ENCODE measurements at places on chromosomes 7 and 10. TPM values are rescaled to one million over a fixed set of nuclear protein-coding genes. Genes with fewer than 3 reads are reported as not detected.

The TMEM270 gene
- not detected for total RNA-seq

The CLRN3 gene
- total RNA-seq: not detected

The WNT8B gene
- total RNA-seq: not detected

The NUTM2B gene
- 0.34 TPM for total RNA-seq

The BAIAP2L1 gene
- not detected for total RNA-seq

The EGFR gene
- total RNA-seq: not detected

The DNAJC2 gene
- 24.7 TPM for total RNA-seq

The GLCCI1 gene
- total RNA-seq: 55.7 TPM

The IMPDH1 gene
- 50.1 TPM for total RNA-seq

The TWIST1 gene
- total RNA-seq: not detected

The HOXA10 gene
- total RNA-seq: not detected

The TMEM229A gene
- not detected for total RNA-seq

The UCN3 gene
- total RNA-seq: not detected

The FXYD4 gene
- not detected for total RNA-seq

The NPC1L1 gene
- total RNA-seq: not detected

The HYAL4 gene
- total RNA-seq: not detected

The GRM3 gene
- not detected for total RNA-seq

The CYP3A5 gene
- total RNA-seq: not detected

The OR2A5 gene
- not detected for total RNA-seq

The TMEM26 gene
- total RNA-seq: not detected

The NUDT13 gene
- total RNA-seq: 1.3 TPM

The C10orf105 gene
- not detected for total RNA-seq

The LANCL2 gene
- total RNA-seq: 7.9 TPM

The IL6 gene
- not detected for total RNA-seq

The TMEM184A gene
- not detected for total RNA-seq

The XRCC2 gene
- 7.7 TPM for total RNA-seq

The DMTF1 gene
- 179 TPM for total RNA-seq

The CTAGE15 gene
- total RNA-seq: not detected

The HTR7 gene
- total RNA-seq: not detected

The SORCS1 gene
- not detected for total RNA-seq

The CFAP43 gene
- total RNA-seq: 0.07 TPM

The MKX gene
- not detected for total RNA-seq

The LIPJ gene
- total RNA-seq: not detected

The SPDYE8 gene
- not detected for total RNA-seq

The TMEM176A gene
- total RNA-seq: not detected

The BHLHA15 gene
- total RNA-seq: not detected

The CPA4 gene
- total RNA-seq: not detected

The DRGX gene
- total RNA-seq: not detected

The FAM24A gene
- not detected for total RNA-seq

The SPDYE2 gene
- not detected for total RNA-seq

The FAM241B gene
- total RNA-seq: not detected

The PROSER2 gene
- not detected for total RNA-seq

The CFAP58 gene
- 0.26 TPM for total RNA-seq

Measured in Karpas-422 (cell line).